ENCODE measurements at places on chromosomes 1 and 21. TPM values are rescaled to one million over a fixed set of nuclear protein-coding genes. Genes with fewer than 3 reads are reported as not detected.

CD247 gene
- not detected for total RNA-seq

OR10Z1 gene
- not detected for total RNA-seq

C8B gene
- not detected for total RNA-seq

NEK2 gene
- 3.9 TPM for total RNA-seq

LCK gene
- total RNA-seq, result 1.1 TPM

C1QA gene
- total RNA-seq, result not detected

NUF2 gene
- total RNA-seq, result 6.0 TPM

SGIP1 gene
- 32.8 TPM for total RNA-seq

SLC16A4 gene
- 7.2 TPM for total RNA-seq

ELK4 gene
- 57.1 TPM for total RNA-seq

DEPDC1 gene
- 4.6 TPM for total RNA-seq

PERM1 gene
- total RNA-seq, result not detected

UMODL1 gene
- total RNA-seq, result not detected

SLC2A5 gene
- total RNA-seq, result not detected

TSPEAR gene
- total RNA-seq, result not detected

FCAMR gene
- total RNA-seq, result not detected

CFHR4 gene
- total RNA-seq, result 0.87 TPM

CR1 gene
- 0.51 TPM for total RNA-seq

- no peak for DNase-seq
- peak overlapping the region; percentile 82 for H3K27ac ChIP-seq
- peaks cover 9% of the 10 kb centered on the region for H3K27me3 ChIP-seq
- H3K4me1 ChIP-seq, result peaks cover 60% of the 10 kb centered on the region
Observed at GRCh38 chr1:156499194-156499841, 1.3 kb downstream of the MEF2D start.

- DNase-seq, result no peak
- no peak overlapping the region for H3K27ac ChIP-seq
- H3K4me3 ChIP-seq, result no peak overlapping the region
- H3K4me1 ChIP-seq, result peaks cover 14% of the 10 kb centered on the region
- H3K36me3 ChIP-seq, result no peaks in the 10 kb centered on the region
- no peaks in the 10 kb centered on the region for H3K27me3 ChIP-seq
Observed at GRCh38 chr1:9080705-9081291, 11.4 kb upstream of the SLC2A5 start.

GRCh38 chr1:192958871-192959270 is 100.3 kb downstream of the UCHL5 start:
- H3K4me3 ChIP-seq, result no peak overlapping the region
- no peaks in the 10 kb centered on the region for H3K27me3 ChIP-seq
- no peaks in the 10 kb centered on the region for H3K36me3 ChIP-seq
- no peak for DNase-seq
- no peak overlapping the region for H3K27ac ChIP-seq

GRCh38 chr21:36693489-36694030 is 5.4 kb upstream of the SIM2 start:
- DNase-seq, result no peak
- no peak overlapping the region for H3K27ac ChIP-seq
- peaks cover 27% of the 10 kb centered on the region for H3K4me1 ChIP-seq
- H3K36me3 ChIP-seq, result no peaks in the 10 kb centered on the region

DNA sequence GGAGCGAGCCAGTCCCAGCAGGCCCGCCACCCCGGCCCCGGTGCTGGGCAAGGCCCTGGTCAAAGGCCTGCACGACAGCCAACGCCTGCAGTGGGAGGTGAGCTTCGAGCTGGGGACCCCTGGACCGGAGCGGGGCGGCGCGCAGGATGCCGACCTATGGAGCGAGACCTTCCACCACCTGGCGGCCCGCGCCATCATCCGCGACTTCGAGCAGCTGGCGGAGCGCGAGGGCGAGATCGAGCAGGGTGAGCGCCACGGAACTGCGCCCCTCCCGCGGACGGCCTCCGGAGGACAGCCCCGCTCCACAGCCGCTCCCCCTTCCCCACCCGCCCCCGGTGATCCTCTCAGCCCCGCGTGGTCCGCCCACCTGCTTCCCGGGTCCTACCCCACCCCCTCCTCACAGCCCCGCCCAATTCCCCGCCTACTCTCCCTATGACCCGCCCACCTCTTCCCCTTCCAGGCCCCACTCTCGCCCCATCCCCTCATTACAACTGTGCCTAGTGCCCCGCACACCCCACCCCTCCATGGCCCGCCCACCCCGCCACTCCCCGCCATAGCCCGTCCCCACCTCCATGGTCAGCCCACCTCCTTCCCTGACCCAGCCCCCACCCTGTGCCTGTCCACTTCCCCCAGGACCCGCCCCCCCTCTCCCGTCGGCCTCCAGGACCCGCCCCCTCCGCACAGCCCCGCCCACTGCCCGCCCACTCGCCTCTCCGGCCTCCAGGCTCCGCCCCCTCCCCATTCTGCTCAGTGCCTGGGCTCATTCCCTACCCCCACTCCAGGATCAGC is 52.7 kb downstream of the VWA5B1 start:
- no peaks in the 10 kb centered on the region for H3K4me1 ChIP-seq
- DNase-seq, result peak; percentile 46
- H3K36me3 ChIP-seq, result no peaks in the 10 kb centered on the region
- H3K4me3 ChIP-seq, result no peak overlapping the region

GRCh38 chr21:23402929-23403520 is 2204.3 kb downstream of the MRPL39 start:
- DNase-seq, result no peak
- no peaks in the 10 kb centered on the region for H3K4me1 ChIP-seq

DNA sequence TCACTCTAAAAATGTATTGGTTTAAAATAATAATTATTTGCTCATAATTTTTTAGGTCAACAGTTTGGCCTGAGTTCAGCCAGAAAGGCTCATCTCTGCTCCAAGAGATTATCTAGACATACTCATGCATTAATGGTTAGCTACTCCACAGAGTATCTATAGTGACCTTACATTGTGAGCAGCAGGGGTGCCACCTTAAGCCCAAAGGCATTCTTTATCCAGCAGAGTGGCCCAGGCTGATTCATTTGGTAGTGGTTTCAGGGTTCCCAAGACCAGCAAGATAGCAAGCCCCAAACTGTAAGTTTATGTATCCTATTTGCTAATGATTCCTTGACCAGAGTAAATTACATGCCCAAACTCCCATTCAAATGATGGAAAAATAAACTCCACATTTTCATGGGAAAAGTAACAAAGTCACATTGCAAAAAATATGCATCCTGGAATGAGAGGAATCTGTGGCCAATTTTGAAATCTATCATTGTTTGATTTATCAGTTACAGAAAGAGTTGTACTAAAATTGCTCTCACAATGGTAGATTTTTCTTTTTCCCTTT is 182.6 kb upstream of the KCNK2 start:
- H3K4me1 ChIP-seq, result peaks cover 8% of the 10 kb centered on the region
- H3K27ac ChIP-seq, result no peak overlapping the region
- no peak for DNase-seq

DNA sequence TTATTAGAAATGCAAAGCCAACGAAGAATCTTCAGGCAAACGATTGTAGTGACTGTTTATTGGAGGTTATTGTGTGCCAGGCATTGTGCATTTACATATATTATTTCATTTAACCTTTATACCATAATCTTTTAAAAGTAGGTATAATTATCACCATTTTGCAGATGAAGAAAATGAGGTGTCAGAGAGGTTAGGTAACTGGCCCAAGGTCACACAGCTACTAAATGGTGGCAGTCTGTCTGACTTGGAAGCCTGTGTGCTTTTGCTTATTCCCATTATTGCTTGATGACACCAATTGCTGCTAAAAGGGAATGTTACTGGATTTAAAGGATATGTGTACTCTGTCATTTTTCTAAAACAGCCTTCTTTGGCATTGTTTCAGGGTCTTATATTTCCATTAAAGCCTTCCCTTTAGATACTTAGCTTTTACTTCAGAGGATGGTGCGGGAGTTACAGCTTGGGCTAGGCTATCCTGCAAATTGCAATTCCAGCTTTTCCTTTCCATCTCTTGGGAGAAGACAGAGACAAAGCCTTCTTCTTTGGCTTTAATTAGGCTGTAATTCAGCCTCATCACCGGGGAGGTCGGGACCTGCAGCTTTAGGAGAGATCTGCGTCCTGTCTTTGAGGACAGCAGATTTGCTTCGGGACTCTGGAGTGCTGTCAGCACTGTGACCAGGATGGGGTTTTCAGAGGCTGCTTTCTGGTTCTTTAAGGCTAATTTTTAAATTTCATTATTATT is 37.4 kb upstream of the ERRFI1 start:
- H3K27me3 ChIP-seq, result no peaks in the 10 kb centered on the region
- no peak for DNase-seq
- no peaks in the 10 kb centered on the region for H3K36me3 ChIP-seq
- H3K4me3 ChIP-seq, result no peak overlapping the region

DNA sequence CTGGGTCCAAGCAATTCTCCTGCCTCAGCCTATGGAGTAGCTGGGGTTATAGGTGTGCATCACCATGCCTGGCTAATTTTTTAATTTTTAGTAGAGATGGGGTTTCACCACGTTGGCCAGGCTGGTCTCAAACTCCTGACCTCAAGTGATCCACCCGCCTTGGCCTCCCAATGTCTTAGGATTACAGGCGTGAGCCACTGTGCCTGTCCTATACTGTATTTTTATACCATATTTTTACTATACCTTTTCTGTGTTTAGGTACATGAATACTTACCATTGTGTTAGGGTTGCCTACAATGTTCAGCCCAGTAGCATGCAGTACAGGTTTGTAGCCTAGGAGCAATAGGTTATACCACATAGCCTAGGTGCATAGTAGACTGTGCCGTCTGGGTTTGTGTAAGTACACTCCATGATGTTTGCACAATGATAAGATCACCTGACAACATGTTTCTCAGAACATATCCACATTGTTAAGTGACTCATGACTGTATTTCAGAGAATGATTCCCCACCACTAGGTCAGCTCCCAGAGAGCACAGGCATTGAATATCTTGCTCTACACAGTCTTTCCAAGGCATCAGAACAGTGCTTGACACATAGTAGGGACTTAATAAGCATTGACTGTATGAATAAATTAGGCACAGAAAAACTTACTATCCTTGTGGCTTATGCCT is 6.0 kb upstream of the CITED4 start:
- peaks cover 3% of the 10 kb centered on the region for H3K27me3 ChIP-seq
- H3K4me1 ChIP-seq, result peaks cover 4% of the 10 kb centered on the region
- no peak for DNase-seq

GRCh38 chr1:167312871-167313270 is 92.2 kb downstream of the POU2F1 start:
- no peaks in the 10 kb centered on the region for H3K4me1 ChIP-seq
- H3K4me3 ChIP-seq, result no peak overlapping the region
- H3K36me3 ChIP-seq, result peaks cover 22% of the 10 kb centered on the region
- no peak for DNase-seq

DNA sequence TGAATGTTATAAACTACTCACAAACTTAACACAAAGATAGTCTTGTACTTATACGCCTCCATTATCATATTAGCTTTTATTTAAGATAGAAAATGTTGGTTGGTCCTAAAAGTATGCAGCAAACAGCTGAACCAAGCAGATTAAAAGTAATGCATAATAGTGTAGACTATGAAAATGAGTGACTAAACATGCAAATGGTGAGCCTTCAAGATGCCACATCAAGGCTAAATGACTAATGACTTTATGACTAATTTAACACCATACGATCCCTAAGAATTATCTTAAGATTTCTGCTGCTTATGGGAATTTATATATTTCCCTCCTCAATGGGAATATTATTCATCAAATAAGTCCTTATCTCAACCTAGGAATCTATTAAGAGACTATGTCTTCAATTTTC is 4.6 kb downstream of the GPATCH2 start:
- peaks cover 20% of the 10 kb centered on the region for H3K4me1 ChIP-seq
- H3K4me3 ChIP-seq, result no peak overlapping the region
- no peak for DNase-seq
- H3K27ac ChIP-seq, result peak overlapping the region; percentile 99

GRCh38 chr21:29148530-29148929 is 18.1 kb downstream of the MAP3K7CL start:
- H3K27me3 ChIP-seq, result no peaks in the 10 kb centered on the region
- H3K4me1 ChIP-seq, result no peaks in the 10 kb centered on the region
- no peaks in the 10 kb centered on the region for H3K36me3 ChIP-seq
- no peak overlapping the region for H3K4me3 ChIP-seq
- no peak overlapping the region for H3K27ac ChIP-seq

- peak; percentile 60 for DNase-seq
- no peak overlapping the region for H3K4me3 ChIP-seq
- H3K4me1 ChIP-seq, result peaks cover 11% of the 10 kb centered on the region
- H3K36me3 ChIP-seq, result no peaks in the 10 kb centered on the region
- H3K27ac ChIP-seq, result no peak overlapping the region
Observed at GRCh38 chr1:68116643-68117235, 66.3 kb upstream of the DIRAS3 start.

DNA sequence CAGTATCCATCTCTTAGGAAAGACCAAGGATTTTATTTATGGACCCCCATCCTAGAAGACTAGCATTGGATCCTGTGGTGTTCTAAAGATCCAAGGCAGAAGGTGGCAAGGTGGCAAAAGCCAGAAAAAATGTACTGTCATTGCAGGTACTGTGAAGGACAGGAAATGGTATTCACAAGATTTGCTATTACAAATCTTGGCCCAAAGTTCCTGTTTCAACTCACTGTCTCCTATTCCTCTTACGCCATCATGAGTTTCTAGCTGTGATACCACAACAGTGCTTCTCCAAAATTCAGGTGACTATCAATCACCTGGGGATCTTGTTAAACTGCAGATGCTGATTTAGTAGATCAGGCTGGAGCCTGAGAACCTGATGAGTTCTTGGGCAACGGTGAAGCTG is 21.4 kb downstream of the ACP6 start:
- peaks cover 16% of the 10 kb centered on the region for H3K36me3 ChIP-seq
- H3K4me1 ChIP-seq, result peaks cover 17% of the 10 kb centered on the region
- DNase-seq, result no peak
- no peaks in the 10 kb centered on the region for H3K27me3 ChIP-seq

DNA sequence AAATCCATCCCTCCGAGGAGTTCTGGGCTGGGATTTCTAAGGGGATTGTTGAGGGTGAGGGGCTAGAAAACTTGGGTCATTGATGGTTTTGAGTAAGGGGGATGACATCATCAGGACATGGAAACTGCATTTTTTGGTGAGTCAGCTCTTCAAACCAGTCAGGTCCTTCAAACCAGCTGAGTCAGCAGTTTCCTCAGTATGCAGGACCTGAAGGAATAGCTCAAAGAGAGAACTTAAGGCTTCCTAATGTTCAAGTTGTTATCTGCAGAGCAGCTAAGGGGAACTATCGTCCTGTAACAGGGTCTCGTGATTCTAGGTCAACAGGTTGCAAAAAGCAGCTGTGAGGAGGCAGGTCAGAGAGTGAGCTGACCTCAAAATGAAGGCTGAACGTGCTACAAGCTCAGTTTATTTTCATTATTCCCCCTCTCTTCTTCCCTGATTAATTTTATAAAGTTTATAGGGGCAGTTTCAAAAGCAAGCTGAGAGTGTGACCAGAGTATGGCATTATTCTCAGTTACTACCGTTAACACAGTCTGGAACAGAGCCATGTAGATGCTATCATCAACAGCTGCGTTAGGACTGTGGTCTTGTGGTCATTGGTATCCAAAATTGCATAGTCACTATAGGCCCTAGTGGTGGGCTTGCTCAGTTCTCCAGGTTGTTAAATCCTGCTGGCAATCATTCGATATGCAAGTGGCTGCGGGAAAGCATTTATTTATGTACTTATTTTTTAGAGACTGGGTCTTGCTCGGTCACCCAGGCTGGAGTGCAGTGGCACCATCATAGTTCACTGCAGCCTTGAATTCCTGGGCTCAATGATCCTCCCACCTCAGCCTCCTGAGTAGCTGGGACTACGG is 10.7 kb upstream of the SDC3 start:
- H3K4me1 ChIP-seq, result no peaks in the 10 kb centered on the region
- DNase-seq, result no peak
- no peak overlapping the region for H3K4me3 ChIP-seq
- H3K36me3 ChIP-seq, result no peaks in the 10 kb centered on the region
- H3K27me3 ChIP-seq, result peaks cover 2% of the 10 kb centered on the region

- no peak overlapping the region for H3K27ac ChIP-seq
- peaks cover 24% of the 10 kb centered on the region for H3K4me1 ChIP-seq
- H3K4me3 ChIP-seq, result peak overlapping the region; percentile 37
- H3K27me3 ChIP-seq, result peaks cover 10% of the 10 kb centered on the region
- peaks cover 19% of the 10 kb centered on the region for H3K36me3 ChIP-seq
Observed at GRCh38 chr1:35715568-35716002, 3.1 kb downstream of the C1orf216 start.
